ENCODE measurements at places on chromosomes 12 and 14.

DNA sequence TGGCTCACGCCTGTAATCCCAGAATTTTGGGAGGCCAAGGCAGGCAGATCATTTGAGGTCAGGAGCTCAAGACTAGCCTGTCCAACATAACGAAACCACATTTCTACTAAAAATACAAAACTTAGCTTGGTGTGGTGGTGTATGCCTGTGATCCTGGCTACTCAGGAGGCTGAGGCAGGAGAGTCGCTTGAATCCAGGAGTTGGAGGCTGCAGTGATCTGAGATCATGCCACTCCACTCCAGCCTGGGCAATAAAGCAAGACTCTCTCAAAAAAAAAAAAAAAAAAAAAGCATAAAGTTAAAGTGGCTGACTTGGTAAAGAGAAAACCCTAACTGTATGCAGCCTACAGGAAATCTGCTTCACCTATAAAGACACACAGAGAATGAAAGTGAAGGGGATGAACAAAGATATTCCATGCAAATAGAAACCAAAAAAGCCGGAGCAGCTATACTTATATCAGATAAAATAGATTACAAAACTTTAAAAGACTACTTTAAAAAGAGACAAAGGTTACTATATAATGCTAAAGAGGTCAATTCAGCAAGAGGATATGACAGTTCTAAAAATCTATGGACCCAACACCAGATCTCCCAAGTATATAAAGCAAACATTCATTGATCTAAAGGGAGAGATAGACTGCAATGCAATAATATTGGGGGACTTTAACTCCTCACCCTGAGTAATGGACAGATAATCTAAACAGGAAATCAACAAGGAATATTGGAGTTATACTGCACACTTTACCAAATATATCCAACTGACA lies 4.1 kb downstream of the CLEC2B start:
- no peak for DNase-seq

DNA sequence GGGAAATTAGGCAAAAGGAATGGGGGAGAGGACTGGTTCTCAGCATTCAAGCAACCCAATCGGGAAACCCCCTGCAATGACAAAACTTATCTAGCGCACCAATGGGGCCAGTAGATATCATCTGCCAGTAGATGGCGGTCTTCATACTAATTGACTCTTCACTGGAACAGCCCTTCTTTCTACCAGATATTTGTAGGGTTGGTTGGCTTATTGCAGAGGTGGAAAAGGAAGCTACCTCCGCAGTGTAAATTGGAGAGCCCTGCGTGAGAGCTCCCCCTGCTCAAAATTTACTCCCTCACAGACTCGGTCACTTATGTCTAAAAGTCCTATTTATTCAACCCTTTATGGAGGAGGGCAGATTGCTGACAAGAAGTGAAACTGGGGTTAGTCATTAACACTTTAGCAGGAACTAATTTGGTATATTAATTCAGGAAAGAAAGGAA lies 166.1 kb upstream of the CCND2 start:
- no peak for DNase-seq

- no peak for DNase-seq
Observed at GRCh38 chr12:91441993-91442952, 259.7 kb upstream of the DCN start.

GRCh38 chr12:26620907-26621306 lies 212.1 kb downstream of the ITPR2 start:
- no peak for DNase-seq

GRCh38 chr14:52735921-52736489 lies 6.0 kb downstream of the STYX start:
- DNase-seq: no peak

GRCh38 chr12:26373606-26374495 lies 178.5 kb downstream of the SSPN start:
- no peak for DNase-seq

DNA sequence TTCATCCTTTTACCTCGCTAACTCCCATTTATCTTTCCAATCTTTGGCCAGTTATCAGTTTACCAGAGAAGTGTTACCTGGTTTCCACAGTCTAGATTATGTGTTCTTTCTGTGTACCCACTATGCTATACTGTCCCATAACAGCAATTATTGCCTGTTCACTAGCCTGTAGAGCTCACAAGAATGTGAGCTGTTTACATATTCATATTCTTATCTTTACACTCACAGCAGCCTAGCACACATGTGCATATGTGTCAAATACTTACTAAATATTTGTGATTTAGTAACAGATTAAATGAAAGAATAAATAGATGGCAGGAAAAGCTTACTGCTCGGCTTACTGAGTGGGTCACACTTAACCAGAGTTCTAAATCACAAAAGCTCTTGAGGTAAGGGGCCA lies 97.8 kb downstream of the NOVA1 start:
- DNase-seq: no peak

DNA sequence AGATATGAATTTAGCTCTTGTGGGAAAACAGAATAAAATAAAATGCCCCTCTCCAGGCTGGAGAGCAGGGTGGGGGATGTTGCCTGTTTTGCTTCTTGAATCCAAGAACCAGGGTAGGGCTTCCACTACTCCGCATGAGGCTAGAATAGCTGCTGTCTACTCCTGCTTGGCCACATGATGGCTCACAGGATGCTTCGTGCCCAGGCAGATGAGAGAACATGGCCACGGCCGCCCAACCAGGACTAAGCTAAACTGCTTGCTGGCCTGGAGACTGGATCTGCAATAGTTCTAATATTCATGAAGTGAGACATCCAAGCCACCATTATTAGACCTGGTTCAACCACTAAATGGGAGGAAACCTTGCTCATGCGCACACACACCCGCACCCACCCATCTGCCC lies 122.2 kb upstream of the METAP2 start:
- no peak for DNase-seq

DNA sequence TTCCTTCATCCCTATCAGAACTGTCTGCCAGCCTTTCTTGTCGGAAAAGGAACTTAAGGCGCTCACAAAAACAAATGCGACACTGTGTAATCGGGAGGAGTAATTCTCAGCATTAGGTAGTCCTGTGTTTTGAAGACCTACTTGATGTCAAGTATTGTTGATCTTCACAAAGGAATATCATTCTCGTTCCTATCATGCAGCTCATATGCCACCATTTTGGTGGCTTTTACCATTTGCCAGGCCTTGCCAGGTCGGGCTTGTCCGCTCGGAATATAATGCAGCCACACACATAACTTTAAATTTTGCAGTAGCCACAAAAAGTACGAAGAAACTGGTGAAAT lies 903 bp upstream of the PPP4R3A start:
- no peak for DNase-seq

DNA sequence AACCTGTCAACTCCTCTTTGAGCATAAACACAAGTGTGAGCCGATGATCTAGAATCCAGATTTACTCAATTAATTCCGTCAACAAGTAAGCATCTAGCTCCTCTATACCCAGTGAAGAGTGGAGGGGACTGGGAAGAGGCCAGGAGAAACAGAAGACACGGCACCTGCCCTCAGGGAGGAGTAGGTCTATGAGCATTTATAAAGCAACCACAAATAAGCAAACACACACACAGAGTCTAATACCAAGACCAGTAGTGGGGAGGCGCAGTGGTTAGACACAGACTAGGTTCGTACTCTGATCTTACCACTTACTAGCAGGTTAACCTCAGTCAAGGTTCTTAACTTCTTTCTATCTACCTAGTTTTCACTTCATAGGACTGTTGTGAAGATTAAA lies 5.9 kb upstream of the FOXN3 start:
- DNase-seq: no peak

DNA sequence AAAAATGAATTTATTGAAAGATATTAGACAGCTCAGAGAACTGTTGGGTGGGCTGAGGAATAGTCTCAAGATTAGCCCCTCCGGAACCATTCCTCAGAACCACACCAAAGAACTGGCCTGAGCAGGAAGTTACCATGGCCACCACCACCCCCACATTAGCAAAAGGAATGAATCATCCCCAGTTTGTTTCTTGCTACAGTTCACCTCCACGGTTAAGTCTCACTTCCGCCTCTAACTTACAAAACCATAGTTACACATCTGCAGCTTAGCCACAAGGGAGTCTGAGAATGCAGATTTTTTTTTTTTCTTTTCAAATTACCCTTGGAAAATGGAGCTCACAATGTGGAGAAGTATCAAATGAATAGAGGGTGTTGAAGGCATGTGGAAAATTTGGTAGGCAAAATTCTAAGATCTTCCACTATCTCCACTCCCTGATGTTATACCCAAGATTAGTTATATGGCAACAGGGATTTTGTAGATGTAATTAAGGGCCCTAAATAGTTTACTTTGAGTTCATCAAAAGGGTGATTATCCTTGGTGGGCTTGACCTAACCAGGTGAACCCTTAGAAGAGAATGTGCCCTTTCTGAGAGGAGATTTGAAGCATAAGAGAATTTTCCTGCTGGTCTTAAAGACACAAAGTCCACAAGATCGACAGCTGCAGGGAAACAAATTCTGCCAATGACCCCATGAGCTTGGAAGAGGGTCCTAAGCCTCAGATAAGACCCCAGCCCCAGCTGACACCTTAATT lies 129.8 kb upstream of the KRR1 start:
- DNase-seq: no peak

GRCh38 chr12:115767916-115768315 lies 509.6 kb downstream of the MED13L start:
- DNase-seq: no peak

DNA sequence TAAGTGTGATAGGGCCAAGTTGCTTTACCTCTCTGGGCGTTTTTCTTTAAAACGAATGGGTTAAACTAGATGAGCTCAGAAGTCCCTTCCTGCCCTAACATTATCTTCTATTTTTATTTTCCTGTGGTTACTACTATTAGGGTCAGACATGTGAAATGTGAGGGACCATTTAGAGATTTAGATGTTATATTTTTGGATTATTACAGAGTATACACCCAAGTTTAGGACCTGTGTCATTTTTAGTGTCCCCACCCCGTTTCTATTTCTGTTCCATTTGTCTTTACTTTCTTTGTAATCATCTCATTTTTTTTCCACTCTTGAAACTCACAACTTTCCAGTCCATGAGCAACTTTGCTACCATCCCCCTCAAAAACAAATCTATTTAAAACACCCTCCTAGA lies 56.3 kb downstream of the SLC4A8 start:
- no peak for DNase-seq
